Thyroid gland (tissue), 4 donors: ENCODE measurements at places on chromosomes 11 and 22. TPM values are rescaled to one million over a fixed set of nuclear protein-coding genes. Genes with fewer than 3 reads are reported as not detected.

- no peak for DNase-seq
- no peaks in the 10 kb centered on the region for H3K36me3 ChIP-seq
- H3K27me3 ChIP-seq = no peaks in the 10 kb centered on the region
- H3K4me3 ChIP-seq = no peak overlapping the region
Measured at GRCh38 chr11:111124724-111125123, 120.8 kb upstream of the POU2AF2 start.

DNA sequence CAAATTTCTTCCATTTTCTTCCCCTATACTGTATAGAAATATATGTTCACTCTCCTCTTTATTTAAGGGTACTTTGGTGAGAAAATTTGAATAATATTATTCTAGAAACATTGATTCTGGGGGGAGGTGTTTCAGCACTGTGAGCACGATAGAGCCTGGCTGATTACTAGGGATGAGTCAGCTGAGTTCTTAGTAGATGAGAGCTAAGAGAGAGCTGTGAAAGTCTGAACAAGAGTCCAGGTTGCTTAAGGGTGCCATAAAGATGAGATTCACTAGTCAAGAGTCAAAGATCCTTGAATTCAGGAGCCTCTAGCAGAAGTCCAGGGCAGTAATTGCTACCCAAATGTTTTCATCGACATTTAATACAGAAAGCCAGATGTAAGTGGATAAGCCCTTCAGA lies 756.6 kb upstream of the API5 start:
- no peak for DNase-seq
- no peaks in the 10 kb centered on the region for H3K36me3 ChIP-seq
- H3K4me3 ChIP-seq = no peak overlapping the region
- H3K27ac ChIP-seq = no peak overlapping the region
- H3K27me3 ChIP-seq = no peaks in the 10 kb centered on the region

The MRGPRE gene
- total RNA-seq = not detected

The CDKN1C gene
- 29.7 TPM for total RNA-seq

DNA sequence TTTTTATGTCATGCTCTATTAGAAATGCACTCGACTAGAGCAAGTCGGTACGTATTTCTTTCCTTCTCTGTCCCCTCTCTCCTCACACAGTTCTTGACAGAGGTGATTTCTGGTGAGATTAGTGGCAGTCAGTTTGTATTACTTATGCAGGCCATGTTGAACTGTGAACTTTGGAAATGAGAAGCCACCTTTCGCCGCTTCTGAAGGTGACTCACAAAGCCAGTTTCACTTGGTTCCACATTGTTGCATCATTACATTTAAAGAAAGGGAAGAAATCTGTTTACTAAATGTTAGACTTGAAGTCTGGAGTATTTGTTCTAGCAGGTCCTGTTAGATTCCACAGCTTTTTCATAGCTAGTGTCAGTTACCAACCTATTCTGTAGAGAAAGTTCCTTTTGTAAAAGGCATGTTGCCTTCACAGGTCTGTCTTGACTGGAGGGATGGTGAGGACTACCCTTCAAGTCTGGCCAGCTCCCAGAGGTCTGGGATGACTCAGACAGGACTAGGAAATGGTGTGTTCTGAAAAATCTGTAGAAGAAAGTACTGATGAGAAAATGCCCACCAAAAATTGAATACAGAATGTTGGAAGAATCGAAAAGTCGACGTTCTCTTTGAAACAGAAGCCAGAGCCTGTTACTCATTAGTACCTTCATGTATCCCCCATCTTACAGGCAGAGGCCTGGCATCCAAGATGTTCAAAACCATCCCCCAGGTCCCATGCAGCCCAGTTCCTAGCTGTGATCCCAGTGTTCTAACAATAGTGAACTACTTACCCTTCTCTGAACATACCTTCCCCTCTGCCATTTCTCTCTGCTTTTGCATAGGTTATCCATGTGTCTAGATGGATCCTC lies 181.4 kb downstream of the DBX1 start:
- peak overlapping the region; percentile 81 for H3K27ac ChIP-seq
- no peaks in the 10 kb centered on the region for H3K36me3 ChIP-seq
- peaks cover 36% of the 10 kb centered on the region for H3K4me1 ChIP-seq
- DNase-seq = peak; percentile 71
- H3K4me3 ChIP-seq = no peak overlapping the region
- no peaks in the 10 kb centered on the region for H3K27me3 ChIP-seq

DNA sequence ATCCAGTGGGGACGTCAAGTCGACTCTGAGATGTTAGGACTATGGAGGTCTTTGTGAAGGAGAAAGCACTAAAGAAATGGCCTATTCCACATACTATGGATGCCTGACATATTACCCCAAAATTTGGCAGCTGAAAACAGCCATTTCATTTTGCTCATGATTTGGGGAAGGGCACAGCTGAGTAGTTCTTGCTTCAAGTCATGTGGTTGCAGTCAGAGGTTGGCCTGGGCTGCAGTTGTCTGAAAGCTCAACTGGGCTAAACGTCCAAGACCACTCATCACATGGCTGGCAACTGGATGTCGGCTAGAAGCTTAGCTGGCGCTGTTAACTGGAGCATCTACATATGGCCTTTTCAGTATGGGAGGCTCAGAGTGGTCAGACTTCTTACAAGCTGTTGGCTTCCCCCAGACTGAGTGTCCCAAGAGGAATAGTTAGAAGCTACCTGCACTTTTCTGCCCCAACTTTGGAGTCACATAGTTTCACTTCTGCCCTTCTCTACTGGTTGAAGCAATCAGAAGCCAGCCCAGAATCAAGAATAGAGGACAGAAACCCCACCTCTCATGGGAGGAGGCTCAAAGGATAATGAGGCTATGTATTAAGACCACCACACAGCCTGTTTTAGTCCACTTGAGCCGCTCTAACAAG lies 14.1 kb downstream of the SLC35C1 start:
- H3K27ac ChIP-seq = no peak overlapping the region
- no peak for DNase-seq
- H3K4me1 ChIP-seq = no peaks in the 10 kb centered on the region
- no peaks in the 10 kb centered on the region for H3K27me3 ChIP-seq

The BLID gene
- 7.1 TPM for total RNA-seq

DNA sequence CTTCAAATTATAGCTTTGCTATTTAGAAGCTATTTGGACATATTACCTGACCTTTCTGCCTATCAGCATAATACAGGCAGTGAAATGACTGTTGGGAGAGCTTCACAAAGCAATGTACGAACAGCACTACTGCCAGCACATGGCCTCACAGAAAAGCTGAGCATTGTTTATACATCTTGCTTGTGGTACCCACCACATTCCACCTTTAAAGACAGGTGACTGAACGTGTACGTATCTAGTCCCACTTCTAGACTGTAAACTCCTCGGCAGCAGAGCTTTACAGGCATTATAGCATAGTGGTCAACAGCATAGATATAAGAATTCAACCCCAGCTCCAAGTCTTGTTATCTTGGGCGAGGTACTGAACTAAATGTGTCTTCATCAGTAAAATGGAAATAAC lies 1.6 kb downstream of the JOSD1 start:
- H3K4me3 ChIP-seq = no peak overlapping the region
- no peak for DNase-seq
- H3K4me1 ChIP-seq = peaks cover 51% of the 10 kb centered on the region
- H3K36me3 ChIP-seq = no peaks in the 10 kb centered on the region
- peak overlapping the region; percentile 91 for H3K27ac ChIP-seq
